ENCODE measurements at places on chromosomes 6 and 20.

GRCh38 chr6:85344996-85345395 is 104.9 kb upstream of the NT5E start:
- no peak for DNase-seq

GRCh38 chr6:45611491-45611890 is 233.8 kb upstream of the SUPT3H start:
- DNase-seq = no peak

- peak; percentile 82 for DNase-seq
Measured at GRCh38 chr6:4313044-4313686, 177.8 kb upstream of the ECI2 start.

GRCh38 chr6:85470023-85470410 is 20.1 kb downstream of the NT5E start:
- DNase-seq = no peak

DNA sequence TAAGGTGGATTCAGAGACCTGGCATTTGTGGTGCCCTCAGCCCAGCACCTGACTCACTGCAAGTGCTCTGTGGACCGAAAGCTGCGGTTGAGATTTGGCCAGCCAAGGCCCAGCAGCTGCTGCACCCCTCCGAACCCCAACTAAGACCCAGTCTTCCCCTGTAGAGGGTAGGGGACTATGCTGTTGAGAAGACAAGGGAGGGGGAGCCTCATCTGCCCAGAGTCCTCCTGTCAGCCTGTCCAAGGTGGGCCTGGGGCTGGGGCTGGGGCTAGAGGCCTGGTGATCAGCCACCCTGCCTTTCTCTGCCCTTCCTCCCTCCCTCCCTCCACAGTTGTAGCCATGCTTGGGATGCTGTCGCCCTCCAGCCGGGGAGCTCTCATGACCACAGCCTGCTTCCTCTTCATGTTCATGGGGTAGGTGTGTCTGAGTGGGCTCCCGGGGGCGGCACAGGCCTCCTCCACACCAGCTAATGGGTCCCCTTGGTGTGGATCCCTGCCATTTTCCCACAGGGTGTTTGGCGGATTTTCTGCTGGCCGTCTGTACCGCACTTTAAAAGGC is 40.9 kb downstream of the TM9SF4 start:
- no peak for DNase-seq

GRCh38 chr6:67608099-67608749 is 1026.9 kb upstream of the ADGRB3 start:
- DNase-seq = no peak

DNA sequence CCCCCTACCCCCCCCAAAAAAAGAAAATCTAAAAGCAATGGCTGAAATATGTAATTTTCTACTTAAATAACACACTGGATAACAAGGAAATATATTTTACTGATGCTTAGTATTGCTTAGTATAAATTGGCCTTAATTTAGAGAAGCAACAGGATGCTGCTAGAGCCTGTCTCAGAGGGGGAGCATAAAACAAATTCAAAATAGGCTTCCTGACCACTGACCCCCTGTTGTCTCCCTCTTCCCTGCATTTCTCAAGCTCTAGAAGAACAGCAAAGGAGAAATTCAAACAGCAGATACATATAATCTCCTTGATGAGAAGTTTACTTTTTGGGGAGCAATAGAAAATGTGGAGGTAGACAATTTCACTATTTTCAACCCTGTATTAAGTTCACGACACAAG is 631.1 kb upstream of the GJE1 start:
- no peak for DNase-seq

DNA sequence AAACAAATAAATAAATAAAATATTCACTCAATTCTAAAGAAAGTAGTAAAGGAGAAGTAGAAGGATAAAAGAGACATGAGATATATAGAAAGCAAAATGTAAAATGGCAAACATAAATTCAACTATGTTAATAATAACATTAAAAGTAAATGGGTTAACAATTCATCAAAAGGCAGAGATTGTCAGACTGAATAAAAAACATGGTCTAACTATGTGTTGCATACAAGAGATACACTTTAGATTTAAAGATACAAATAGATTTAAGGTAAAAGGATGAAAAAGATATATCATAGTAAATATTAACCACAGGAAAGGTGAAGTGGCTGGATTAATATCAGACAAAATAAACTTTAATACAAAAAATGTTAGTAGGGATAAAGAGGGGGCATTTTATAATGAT is 35.8 kb upstream of the PDE10A start:
- DNase-seq = no peak

GRCh38 chr6:13913226-13914001 is 11.3 kb upstream of the RNF182 start:
- DNase-seq = no peak

DNA sequence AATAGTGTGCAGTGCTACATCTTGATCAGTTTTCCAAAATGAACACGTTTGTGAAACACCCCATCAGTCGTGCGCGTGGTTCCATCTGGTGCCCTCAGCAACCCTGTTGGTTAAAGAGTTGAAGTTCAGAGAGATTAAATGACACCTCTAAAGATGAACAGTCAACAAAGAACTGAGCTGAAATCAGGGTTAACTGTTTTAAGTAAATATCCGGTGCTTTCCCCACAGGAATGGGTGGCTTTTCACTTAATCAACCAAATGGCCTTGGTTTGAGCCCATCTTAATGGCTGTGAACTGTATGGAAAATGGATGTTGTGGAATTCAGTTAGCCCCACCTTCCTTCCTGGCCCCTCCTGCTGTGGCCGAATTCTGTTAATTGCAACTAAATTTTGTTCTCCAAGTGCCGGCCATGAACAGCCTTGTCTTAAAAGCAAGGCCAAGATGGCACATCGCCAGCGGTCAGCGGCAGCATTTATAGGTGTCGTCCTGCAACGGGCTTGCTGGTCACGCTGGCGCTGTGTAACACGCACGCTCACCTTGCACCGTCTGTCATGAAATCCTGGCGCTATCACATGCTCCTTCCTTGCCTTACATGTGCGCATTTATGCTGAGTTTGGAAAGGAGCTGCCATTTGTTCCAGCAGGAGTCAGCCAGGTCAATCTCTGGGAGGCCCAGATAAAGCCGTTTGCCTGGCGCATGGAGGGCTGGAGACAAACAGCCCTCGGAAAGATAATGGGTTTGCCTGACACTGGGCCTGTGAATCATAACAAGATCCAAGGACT is 164.5 kb downstream of the ERMARD start:
- no peak for DNase-seq

DNA sequence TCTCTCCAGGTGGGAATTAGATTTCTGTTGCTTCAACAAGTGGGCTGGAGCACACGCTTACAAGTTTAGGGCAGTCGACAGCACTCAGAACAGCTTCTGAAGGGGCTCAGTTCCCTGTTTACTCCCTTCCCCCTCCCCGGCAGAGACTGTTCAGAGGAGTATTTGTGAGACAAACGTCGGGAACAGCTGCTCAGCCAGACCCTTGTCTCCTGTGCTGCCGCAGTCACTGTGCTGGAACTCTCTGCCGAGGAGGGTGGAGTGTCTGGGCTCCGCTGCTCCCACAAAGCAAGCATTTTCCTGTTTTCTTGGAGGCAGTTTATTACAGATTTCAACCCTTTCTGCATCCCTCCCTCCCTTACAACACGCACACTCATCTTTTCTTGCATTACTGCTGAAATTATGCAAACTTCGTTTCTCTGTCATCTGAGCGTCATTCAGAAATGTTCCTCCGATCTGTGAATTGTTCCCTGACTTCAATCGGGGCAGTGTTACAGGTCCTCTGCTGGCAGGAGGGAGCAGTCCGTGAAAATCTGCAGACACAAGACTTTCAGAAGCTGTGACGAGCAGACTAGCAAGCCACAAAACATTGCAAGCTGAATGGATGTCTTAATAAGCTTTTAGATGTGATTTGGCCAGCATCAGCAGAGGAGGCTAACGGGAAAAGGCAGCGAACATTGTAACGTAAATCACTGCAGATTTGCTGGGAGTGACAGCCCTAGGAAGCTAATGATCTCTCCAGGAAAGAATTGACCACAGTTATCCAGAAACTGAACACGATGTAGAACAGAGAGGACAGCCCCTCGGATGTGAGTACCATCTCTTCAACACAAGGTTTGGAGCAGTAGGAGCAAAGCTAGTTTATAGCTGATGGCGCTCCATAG is 76.2 kb downstream of the LYRM2 start:
- DNase-seq = no peak
